ENCODE measurements at places on chromosomes 12 and 14. TPM values are rescaled to one million over a fixed set of nuclear protein-coding genes. Genes with fewer than 3 reads are reported as not detected.

- H3K4me3 ChIP-seq = no peak overlapping the region
- no peak overlapping the region for H3K27ac ChIP-seq
- no peaks in the 10 kb centered on the region for H3K36me3 ChIP-seq
- no peaks in the 10 kb centered on the region for H3K4me1 ChIP-seq
- no peak for DNase-seq
These were observed 384.9 kb upstream of the FOXG1 start for GRCh38 chr14:28381656-28382055.

The GRIP1 gene
- polyA plus RNA-seq = not detected

DNA sequence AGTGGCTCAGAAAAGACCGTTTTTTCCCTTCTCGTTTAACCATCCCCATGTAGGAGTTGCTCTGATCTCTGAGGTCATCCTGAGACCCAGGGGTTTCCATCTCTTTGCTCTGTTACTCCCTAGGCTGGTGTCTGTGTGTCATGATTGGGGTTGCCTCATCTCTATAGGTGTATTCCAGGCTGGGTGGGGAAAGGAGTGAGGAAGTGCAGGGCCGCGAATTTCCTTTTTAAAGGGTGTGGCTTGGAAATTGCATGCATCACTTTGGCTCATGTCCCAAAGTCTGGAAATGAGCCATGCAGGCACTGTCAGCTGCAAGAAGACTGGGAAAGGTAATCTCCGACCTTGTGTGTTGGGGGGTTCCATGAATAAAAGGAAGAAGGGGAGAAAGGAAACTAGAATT lies 201.9 kb downstream of the AACS start:
- no peak overlapping the region for H3K27ac ChIP-seq
- no peak overlapping the region for H3K4me3 ChIP-seq
- DNase-seq = no peak
- no peaks in the 10 kb centered on the region for H3K4me1 ChIP-seq

GRCh38 chr12:3123729-3124128 lies 46.5 kb downstream of the TSPAN9 start:
- H3K27me3 ChIP-seq = no peaks in the 10 kb centered on the region
- peaks cover 10% of the 10 kb centered on the region for H3K4me1 ChIP-seq
- H3K4me3 ChIP-seq = no peak overlapping the region
- no peak for DNase-seq
- H3K36me3 ChIP-seq = peaks cover 3% of the 10 kb centered on the region
- H3K27ac ChIP-seq = no peak overlapping the region

GRCh38 chr12:109824731-109825130 lies 8.5 kb downstream of the TRPV4 start:
- H3K4me3 ChIP-seq = no peak overlapping the region
- no peaks in the 10 kb centered on the region for H3K36me3 ChIP-seq
- no peak overlapping the region for H3K27ac ChIP-seq
- no peak for DNase-seq

All from HepG2 (cell line).